Ovary (tissue), 10 donors: ENCODE measurements at places on chromosomes 12 and 14. TPM values are rescaled to one million over a fixed set of nuclear protein-coding genes. Genes with fewer than 3 reads are reported as not detected.

DNA sequence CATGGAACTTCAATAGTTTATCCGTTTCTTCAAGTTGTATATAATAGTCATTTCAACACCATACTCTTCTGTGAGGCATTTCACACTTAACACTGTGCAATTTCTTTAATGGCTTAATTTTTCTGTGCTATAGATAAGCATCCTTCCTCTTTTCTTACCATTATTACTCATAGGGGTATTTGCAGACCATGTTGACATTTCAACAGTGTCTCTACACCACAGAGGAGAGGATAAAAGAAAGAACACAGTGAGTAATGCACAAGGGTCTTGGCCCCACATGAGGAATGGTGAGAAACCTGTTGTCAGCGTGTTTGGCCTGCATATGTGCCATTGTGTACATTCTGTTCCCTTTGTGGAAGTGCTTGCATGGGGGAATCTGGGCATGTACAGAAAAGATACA, 421.5 kb upstream of the MDGA2 start:
- no peak overlapping the region for H3K4me3 ChIP-seq
- DNase-seq = no peak
- no peaks in the 10 kb centered on the region for H3K4me1 ChIP-seq
- H3K27me3 ChIP-seq = no peaks in the 10 kb centered on the region

DNA sequence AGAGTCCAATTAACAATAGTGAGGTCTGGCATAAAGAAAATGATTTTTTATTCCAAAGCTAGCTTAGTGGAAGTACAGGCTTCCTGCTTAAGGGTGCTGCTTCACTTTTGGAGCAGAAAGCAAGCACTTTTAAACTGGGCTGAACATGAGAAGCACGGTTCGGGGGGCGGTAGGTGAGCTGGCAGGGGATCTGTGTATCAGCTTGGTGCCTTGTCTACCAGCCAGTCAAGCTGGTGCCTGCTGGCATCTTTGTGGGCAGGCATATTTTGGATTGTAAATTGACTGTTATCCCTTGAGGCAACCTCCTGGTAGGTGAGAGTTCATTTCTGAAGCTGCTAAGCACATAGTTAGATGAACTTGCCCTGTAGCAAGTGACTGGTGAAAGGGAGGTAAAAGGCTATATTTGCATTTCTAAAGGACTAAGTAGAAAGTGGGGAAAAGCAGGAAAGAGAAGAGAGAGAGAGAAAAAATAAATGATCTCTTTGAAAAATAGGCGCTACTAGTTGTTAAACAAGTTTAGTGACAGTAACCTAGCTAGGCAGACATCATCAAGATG, 121.1 kb upstream of the SYT10 start:
- H3K36me3 ChIP-seq = no peaks in the 10 kb centered on the region
- H3K4me1 ChIP-seq = no peaks in the 10 kb centered on the region

DNA sequence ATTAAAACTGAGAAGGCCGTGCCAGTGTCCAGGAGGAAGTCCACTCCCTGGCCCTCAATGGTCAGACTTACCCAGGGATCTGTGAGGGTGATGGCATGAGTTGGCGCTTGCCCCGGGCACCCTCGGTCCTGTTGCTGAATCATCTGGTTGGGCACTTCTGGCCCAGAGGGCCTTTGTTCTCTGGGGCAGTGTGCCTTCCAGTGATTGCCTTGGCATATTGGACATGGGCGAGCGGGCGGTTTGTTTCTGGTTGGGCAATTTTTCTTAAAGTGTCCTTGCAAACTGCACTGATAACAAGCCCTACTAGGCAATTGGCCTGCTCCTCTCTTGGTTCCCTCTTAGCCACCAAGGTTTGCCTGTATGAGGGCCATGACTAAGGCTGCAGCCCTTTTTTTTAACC, 69.5 kb upstream of the ZDHHC17 start:
- no peaks in the 10 kb centered on the region for H3K4me1 ChIP-seq
- no peaks in the 10 kb centered on the region for H3K36me3 ChIP-seq
- no peaks in the 10 kb centered on the region for H3K27me3 ChIP-seq
- no peak overlapping the region for H3K27ac ChIP-seq
- no peak overlapping the region for H3K4me3 ChIP-seq
- DNase-seq = no peak

CLEC2B gene
- total RNA-seq = 60.4 TPM

GRCh38 chr14:84874436-84874835, 655.5 kb upstream of the FLRT2 start:
- H3K27me3 ChIP-seq = no peaks in the 10 kb centered on the region
- DNase-seq = no peak
- H3K4me1 ChIP-seq = no peaks in the 10 kb centered on the region
- H3K4me3 ChIP-seq = no peak overlapping the region

DNA sequence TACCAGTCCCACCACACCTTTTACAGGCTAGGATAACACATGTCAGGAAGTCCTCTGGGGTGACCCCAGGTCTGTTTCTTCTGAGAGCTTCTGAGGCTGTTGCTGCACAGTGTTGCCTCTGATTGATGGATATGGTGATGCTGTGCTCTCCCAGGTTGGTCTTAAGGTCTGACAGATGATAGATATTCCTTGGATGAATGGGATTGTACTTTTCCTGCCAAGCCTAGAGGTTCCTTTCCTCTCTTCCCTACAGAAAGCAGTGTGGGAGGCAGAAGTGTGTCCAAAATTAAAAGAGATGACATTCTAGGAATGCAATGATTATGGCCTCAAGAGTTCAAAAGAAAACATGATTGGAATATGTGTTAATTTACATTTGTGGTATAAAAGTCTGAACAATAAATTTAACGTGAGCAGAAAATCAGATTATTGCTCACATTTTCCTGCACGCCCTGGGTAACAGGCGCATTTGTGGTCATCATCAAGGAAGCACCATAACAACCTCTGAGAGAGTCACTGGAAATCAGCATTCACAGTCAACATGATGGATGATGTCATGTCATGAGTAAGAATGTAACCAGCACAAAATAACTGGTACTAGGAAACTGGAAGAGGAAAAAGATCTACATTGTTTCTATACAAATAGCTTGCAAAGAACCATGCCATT, 73.7 kb downstream of the BBS10 start:
- H3K27me3 ChIP-seq = no peaks in the 10 kb centered on the region
- H3K27ac ChIP-seq = no peak overlapping the region
- no peak for DNase-seq
- no peaks in the 10 kb centered on the region for H3K36me3 ChIP-seq

GRCh38 chr12:11174022-11174421, 3.0 kb downstream of the SMIM10L1 start:
- no peaks in the 10 kb centered on the region for H3K36me3 ChIP-seq
- no peak overlapping the region for H3K4me3 ChIP-seq
- H3K27ac ChIP-seq = no peak overlapping the region
- DNase-seq = no peak
- H3K27me3 ChIP-seq = no peaks in the 10 kb centered on the region

GRCh38 chr14:98489115-98489514, 782.9 kb downstream of the BCL11B start:
- no peaks in the 10 kb centered on the region for H3K36me3 ChIP-seq
- H3K4me1 ChIP-seq = no peaks in the 10 kb centered on the region
- no peak overlapping the region for H3K4me3 ChIP-seq
- H3K27me3 ChIP-seq = no peaks in the 10 kb centered on the region

- no peaks in the 10 kb centered on the region for H3K4me1 ChIP-seq
- H3K27me3 ChIP-seq = no peaks in the 10 kb centered on the region
- no peak for DNase-seq
- H3K27ac ChIP-seq = no peak overlapping the region
These were observed 129.9 kb downstream of the GRIP1 start for GRCh38 chr12:66549050-66549389.

- H3K36me3 ChIP-seq = no peaks in the 10 kb centered on the region
- H3K27me3 ChIP-seq = no peaks in the 10 kb centered on the region
- no peak overlapping the region for H3K4me3 ChIP-seq
- H3K27ac ChIP-seq = no peak overlapping the region
- no peak for DNase-seq
- peaks cover 2% of the 10 kb centered on the region for H3K4me1 ChIP-seq
These were observed 28.9 kb downstream of the BCL11B start for GRCh38 chr14:99242816-99243721.
